ENCODE measurements at places on chromosomes 2 and 18.

DNA sequence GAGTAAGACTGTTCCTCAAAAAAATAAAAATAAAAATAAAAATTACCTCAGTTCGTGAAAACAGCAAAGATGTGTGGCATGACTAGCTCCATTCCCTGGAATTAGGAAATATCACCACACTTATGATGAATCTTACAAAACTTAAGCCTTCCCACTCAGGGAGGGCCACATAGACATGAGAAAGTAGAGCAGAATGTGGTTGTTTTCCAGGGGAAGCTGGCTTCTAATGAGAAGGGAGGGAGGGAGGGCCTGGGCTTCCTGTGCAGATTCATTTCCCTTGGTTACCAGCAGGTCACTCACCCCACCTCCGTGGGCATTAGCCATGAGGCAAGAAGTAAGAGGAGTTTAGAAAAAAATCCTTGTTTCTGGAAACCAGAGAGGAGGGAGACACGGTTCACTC lies 95.9 kb upstream of the RMDN2 start:
- DNase-seq: no peak

- no peak for DNase-seq
Measured at GRCh38 chr18:10018289-10018688, 104.5 kb downstream of the VAPA start.

- no peak for DNase-seq
Measured at GRCh38 chr2:215386566-215386965, 49.3 kb downstream of the FN1 start.

GRCh38 chr2:42941633-42942176 lies 149.3 kb upstream of the HAAO start:
- no peak for DNase-seq

- no peak for DNase-seq
Measured at GRCh38 chr18:44036501-44036900, 644.2 kb upstream of the SETBP1 start.

DNA sequence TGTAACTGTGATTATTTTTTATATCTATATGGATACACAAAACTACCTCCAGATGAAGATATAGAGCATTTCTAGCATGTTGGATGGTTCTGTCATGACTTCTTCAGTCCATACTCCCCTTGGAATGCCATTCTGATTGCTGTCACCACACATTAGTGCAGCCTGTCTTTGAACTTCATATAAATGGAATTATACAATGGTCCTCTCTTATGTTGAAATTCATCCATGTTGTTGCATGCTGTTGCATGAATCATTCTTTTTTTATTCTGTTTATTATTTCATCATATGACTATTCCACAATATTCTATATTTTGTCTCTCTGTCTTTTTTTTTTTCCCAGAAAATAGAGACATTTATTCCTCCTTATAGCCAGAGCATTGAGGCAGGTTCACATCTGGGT lies 74.1 kb downstream of the OSBPL6 start:
- DNase-seq: no peak

DNA sequence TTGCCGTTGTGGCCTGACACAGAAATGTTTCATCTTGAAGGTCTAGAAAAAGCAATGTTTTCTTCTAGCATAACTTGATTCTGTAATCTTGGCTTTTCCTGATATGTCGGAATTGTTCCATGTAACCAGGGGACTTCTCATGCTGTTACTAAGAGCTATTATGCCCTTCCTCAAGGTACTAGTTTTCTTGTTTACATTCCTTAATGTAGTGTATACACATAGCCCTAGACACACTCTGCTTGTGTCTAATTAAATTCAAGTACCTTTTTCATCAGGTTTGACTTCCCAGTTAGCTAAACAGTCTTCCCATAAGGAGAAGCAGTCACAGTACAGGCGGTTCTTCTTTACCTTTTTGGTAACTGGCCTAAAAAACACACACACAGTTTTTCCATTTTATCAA lies 122.8 kb upstream of the MSH6 start:
- no peak for DNase-seq

- DNase-seq: no peak
Measured at GRCh38 chr2:53484531-53484930, 283.1 kb upstream of the CHAC2 start.

GRCh38 chr2:10042301-10043161 lies 819 bp upstream of the KLF11 start:
- DNase-seq: peak; percentile 42

- no peak for DNase-seq
Measured at GRCh38 chr18:24187689-24188088, 48.8 kb downstream of the CABYR start.

GRCh38 chr2:65706411-65706810 lies 274.0 kb upstream of the SPRED2 start:
- DNase-seq: no peak

- DNase-seq: no peak
Measured at GRCh38 chr18:46680784-46681695, 24.0 kb upstream of the LOXHD1 start.

- DNase-seq: peak; percentile 55
Measured at GRCh38 chr2:106107509-106108131, 86.5 kb downstream of the UXS1 start.

GRCh38 chr2:66604976-66605375 lies 170.1 kb downstream of the MEIS1 start:
- DNase-seq: no peak

- no peak for DNase-seq
Measured at GRCh38 chr2:69589973-69590652, 53.4 kb downstream of the AAK1 start.

DNA sequence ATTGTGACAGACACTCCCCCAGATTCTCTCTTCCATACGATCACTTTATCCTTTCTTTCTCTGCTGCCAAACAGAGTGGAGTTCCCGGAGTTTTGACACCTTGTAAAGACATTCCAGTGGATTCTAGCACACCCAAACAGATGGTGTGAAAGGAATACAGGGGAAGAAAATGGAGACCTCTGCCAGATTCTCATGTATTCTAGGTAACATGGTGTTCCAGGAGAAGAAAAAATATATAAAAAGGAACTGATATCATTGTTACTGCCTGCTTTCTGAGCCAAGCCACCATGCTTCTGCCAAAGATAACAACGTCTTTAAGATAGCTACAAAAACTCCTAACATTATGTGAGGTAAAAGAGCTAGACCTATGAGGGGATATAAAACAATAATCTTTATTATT lies 136.5 kb downstream of the TXNL1 start:
- no peak for DNase-seq

GRCh38 chr18:62437235-62438017 lies 85.4 kb upstream of the ZCCHC2 start:
- DNase-seq: no peak

DNA sequence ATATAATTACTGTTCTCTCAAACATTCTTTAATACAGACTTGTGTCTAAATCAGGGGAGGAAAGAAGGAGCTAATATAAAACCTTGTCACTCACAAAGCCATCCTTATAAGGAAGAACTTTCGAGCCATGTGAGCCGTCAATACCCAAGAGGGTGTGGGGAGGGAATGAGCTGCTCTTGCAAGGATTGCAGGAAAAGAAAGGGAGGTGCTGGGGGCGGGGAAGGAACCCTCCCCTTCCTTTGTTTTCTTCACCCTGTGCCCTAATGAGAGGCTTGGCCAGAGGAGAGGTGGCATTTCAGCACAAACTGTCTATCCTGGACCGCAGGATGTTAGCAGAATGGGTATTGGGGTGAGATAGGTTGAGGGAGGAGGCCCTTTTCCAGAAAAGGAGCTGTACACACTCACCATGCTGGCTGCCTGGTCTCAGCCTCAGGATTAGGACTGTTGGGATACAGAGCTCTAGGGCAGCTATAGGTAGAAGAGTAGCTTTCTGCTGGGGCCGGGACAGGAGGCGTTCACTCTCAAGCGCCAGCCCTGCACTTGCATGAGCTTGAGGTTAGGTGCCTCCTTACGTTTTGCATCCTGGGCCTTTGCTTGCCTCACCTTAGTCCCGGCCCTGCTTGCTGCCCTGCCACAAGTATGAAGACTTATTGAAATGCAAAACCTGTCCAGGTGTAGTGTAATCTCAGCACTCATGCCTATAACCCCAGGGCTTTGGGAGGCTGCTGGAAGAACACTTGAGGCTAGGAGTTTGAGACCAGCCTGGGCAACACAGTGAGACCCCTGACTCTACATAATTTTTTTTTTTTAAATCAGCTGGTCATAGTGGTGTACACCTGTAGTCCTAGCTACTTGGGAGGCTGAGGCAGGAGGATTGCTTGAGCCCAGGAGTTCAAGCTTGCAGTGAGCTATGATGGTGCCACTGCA lies 190.5 kb downstream of the LOXHD1 start:
- no peak for DNase-seq

DNA sequence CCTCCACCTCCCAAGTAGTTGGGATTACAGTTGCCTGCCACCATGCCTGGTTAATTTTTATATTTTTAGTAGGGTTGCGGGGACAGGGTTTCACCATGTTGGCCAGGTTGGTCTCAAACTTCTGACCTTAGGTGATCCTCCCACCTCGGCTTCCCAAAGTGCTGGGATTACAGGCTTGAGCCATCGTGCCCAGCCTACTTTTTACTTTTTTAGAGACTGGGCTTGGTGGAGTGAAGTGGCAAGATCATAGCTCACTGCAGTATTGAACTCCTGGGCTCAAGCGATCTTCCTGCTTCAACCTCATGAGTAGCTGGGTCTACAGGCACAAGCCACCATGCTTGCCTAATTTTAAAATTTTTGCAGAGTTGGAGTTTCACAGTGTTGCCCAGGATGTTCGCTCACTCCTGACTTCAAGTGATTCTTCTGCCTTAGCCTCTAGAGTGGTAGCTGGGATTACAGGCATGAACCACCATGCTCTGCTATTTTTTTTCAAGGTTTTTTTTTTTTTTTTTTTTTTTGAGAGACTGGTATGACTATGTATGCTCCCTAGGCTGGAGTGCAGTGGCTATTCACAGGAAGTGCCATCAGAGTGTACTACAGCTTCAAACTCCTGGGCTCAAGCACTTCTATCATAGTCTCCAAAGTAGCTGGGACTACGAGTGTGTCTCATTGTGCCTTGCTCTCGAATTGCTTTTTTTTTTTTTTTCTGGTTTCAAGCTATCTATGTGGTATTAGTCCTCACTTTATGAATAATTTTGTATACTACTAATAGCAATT lies 11.9 kb downstream of the MSH2 start:
- no peak for DNase-seq

- DNase-seq: no peak
Measured at GRCh38 chr18:76507830-76508385, 12.9 kb upstream of the ZNF516 start.

- DNase-seq: no peak
Measured at GRCh38 chr2:38440655-38441054, 63.6 kb upstream of the ATL2 start.

DNA sequence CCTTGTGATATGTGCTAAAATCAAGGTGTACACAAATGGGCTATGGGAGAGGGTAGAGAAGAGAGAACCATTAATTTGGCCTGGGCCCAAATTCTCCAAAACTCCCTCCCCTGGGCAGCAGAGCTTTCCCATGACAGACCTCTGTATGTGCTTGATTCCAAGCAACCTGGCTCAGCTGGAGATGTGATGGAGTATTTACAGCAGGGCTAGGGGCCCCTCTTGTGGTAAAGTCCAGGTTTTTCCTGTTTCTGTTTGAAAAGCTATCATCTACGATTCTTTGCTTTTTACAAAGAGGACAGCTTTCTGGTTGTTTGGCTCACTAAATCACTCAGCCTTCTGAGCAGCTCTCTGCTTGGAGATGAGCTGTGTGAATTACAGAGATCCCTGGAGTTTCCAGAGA lies 40.3 kb downstream of the KCNS3 start:
- no peak for DNase-seq

- DNase-seq: peak; percentile 54
Measured at GRCh38 chr2:24359129-24360049, 947 bp downstream of the ITSN2 start.

DNA sequence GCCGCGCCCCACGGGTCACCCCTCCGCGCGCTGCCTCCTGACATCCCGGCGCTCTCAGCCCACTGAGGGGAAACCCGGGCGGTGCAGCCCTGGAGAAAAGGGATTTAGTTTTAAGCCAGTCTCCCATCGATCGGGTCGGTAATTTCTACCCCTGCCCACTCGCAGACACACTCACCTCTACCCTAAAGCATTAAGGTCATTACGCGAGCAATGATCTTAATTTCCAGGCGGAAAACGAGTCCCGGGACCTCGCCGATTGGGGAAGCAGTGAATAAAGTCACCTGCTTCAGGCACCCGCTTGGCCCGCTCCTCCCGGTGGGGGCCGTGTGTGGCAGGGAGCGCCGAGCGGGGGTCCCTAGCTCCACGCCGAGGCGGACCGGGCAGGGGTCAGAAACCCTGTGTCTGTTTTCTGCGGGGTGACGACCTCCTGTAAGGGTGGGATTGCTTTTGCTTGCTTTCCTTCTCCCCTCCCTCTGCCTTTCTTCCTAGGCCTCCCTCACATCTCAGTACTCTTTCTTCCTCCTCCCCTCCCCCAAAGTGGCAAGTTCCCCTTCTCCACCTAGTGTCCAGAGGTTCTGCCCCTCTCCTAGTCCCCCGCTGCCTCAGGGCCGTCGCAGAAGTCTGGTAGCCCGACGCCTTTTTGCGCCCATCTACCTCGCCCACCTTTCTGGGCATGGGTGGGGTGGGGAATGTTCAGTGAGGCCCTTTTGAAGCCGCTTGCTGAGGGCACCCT lies 142.6 kb downstream of the MEIS1 start:
- no peak for DNase-seq

GRCh38 chr2:7706791-7707190 lies 789.6 kb downstream of the RNF144A start:
- no peak for DNase-seq

DNA sequence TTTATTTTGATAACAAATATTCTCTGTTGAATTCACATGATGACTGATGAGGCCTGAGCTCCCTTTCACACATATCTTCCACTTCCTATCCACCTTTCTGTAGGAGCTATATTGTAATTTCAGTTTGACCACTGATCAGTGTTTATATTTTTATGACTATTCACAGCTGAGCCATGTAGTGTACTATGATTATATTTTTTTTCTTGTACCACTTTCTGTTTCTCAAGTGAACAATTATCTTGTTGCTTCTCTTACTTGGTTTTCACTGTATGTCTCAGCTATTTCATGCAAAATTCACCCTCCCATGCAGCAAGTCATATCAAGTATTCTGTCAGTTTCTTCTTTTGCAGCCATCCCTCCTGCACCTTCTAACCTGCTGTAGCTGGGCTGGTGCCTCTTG lies 78.4 kb downstream of the TMEM247 start:
- DNase-seq: no peak

DNA sequence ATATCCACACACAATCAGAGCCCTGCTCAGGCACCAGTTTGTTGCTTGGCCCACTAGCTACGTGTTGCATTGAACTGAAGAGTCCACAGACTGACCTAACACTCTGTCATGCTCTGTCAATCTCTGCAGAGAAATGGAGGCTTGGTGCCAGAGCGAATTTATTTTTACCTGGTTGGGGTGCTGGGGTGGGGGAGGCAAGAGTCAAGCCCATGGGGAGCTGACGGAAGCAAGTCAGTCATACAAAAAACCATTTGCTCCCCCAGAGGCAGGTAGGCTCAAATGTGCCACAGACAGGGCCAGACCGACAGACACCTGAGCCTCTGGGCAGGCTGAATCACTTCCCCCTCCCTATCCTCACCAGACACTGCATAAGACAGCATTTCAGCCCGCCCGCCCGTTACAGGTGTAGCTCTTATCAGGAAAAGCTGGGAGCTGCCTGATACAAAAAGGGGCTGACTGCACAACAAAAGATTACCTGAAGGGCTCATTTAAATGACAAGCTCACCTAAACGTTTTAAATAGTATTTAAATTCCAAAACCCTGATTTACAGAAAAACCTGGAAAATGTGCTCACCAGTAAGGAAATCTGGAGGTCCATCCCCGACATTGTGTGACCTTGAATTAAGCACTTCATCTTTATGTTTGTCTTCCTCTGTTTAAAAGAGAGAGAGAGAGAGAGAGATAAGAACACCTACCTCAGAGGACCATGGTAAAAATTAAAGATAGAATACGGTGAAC lies 2.1 kb upstream of the PCBP1 start:
- DNase-seq: peak; percentile 65

GRCh38 chr2:12066986-12067385 lies 320.6 kb downstream of the LPIN1 start:
- DNase-seq: no peak

Measured in activated naive CD4-positive, alpha-beta T cell treated with Interleukin-2 at 50 U/mL for 16 hours (primary cell).